ENCODE measurements at places on chromosomes 4 and X.

GRCh38 chrX:12999422-12999821 is 24.5 kb downstream of the TMSB4X start:
- no peak for DNase-seq

DNA sequence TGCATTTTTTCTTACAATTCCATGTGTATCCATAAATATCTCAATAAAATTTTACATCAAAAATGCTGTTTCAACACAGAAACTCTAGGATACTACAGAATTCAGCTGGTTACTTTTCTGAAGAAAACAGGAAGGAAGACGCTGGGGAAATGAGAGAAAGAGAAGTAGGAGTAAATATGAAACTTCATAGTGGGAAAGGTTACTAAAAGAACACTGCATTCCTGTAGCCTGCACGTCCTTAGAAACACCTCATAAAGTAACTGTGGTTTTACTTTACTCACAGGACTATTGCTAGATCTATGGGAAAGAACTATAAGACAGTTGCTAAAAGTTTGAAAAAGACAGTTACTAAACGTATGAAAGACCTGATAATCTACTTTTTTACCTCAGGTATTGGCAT is 23.1 kb downstream of the ATP11C start:
- DNase-seq: no peak

DNA sequence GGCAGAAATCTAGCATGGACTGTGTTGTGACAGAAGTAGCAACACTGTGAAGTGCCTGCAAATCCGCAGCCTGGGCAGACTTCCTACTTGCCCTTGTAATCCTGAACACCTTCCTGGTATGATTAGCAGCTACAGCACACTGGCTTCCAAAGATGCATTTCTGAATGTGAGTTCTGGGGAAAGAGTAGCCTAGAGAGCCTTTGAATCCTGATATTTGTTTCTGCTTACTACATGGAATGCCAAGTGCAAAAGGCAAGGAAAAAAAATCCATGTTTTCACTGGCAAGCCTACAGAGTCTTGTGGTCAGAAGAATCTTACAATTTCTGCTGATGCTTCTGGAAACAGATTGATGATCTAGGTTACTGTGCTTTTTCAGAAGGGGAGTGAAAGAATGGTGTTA is 223.7 kb downstream of the COL25A1 start:
- DNase-seq: peak; percentile 92

DNA sequence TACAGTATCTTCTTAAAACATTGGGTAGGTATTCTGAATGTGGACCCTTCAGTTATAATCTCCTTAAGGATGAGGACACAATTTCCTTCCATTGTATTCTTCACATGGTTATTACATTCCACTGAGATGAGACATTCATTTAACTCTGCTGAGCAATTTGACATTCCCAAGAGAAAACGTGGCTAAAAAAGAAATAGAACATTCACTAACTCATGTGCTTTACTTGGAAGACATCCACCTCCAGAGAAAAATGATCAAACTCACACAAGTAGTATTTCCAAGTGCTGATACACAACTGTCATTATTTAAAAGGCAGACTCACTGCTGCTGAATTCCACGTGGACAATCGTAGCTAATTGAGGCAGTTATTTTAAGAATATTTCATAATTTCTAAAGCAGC is 227.9 kb upstream of the ANKRD50 start:
- peak; percentile 98 for DNase-seq

DNA sequence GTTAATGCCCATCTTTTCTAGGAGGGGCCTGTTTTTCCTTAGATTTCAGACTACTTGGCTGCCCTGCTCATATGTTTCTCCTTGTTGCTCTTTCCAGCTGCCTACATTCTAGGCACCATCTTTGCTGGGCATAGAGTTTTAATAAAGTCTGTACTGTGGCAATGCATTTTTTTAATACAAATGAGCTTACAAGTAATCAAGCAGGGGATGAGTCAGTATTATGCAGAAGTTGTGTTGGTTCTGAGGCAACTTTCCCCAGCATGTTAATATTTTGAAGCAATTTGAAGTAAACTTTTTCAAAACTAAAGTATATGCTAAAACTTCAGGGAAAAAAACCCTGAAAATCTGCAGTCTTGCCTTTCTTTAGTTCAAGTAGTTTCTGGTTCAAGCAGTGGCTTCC is 372.0 kb upstream of the GATB start:
- no peak for DNase-seq

DNA sequence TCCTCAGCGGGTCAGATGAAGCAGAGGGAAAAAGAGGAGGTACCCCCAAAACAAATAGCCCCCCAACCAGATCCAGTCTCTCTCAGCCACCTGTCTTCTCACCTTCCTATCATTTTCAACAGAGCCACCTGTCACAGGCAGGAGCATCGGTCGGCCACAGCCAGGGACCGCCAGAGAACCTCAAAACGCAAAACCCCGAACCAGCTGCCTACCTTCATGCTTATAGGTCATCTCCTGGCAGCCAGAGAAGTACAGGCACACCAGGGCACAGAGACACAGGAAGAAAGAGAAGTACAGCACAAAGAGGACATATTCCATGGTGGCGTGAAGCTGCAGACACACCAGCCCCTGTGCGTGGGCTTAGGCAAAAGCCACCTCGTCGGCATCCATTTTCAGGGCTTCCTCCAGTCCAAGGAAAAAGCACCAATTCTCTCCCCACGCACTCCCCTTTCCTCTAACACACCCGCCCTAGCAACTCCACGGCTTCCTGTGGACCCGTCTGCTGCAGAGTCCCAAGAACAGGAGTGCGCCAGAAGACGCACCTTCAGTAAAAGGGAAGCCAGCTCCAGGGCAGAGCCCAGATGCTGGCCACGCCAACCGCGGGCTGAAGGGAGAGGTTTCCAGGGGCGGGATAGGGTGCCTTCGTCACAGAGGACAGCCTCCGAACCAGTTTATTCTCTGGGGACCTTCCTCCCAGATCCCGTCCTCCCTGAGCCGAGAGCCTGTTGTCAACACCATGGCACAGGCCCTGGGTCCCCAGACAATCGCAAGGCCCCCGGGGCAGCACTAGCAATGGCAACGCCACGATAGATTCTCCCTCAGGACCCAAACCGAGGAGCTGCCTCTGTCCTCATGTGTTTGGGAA is 51.8 kb upstream of the C4orf50 start:
- no peak for DNase-seq

GRCh38 chr4:185734214-185734613 is 77.8 kb downstream of the SORBS2 start:
- no peak for DNase-seq

DNA sequence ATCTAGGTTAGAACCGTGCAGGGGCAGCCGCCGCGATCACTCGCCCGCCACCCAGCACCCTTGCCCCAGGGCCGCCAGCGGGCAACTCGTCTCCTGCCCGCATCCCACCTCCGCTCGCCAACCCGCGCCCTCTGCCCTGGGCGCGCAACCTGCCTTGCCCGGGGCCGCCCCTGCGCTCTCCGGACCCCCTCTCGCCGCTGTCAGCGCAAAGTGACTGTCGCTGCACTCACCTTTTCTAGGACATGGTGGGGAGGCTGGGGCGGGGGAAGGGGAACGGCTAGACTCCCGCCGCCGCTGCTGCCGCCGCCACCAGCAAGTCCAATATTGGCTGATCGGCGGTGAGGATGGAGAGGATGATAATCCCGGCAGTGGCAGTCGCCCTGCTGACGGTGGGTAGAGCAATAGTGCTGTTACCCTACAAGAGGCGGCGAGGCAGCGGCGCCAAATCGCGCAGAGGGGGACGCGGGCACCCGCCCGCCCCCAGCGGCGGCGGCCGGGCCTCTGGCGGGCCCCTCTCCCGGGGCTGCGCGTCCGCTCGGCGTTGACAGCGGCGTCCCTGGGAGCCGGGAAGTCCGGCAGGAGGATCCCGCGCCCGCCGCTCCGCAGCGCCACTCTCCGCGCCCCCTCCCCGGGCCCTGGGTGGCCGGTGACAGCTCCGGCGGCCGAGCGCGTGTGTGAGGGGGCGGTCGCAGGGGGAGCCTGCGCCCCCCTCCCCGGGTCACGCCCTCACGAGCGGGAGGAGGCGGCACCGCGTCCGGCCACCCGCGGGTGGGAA is 2.3 kb upstream of the NR3C2 start:
- DNase-seq: no peak

DNA sequence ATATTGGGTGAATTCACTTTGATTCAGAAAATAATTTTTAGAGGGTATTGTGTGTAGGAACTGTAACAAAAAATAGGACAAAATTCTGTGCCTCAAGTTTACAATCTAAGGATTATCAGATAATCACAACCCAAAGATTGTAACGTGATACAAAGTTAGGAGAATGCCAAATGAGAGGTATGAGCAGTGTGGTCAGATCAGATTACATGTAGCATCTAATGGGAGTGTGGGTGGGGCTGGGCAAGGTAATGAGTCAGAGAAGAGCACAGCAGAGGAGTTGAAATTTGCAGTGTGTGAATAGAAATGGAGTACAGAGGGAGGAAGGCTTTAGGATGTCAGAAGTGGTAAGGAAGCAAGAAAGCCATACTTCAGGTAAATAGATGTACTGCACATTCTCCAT is 103.4 kb upstream of the TEX13A start:
- DNase-seq: peak; percentile 21

DNA sequence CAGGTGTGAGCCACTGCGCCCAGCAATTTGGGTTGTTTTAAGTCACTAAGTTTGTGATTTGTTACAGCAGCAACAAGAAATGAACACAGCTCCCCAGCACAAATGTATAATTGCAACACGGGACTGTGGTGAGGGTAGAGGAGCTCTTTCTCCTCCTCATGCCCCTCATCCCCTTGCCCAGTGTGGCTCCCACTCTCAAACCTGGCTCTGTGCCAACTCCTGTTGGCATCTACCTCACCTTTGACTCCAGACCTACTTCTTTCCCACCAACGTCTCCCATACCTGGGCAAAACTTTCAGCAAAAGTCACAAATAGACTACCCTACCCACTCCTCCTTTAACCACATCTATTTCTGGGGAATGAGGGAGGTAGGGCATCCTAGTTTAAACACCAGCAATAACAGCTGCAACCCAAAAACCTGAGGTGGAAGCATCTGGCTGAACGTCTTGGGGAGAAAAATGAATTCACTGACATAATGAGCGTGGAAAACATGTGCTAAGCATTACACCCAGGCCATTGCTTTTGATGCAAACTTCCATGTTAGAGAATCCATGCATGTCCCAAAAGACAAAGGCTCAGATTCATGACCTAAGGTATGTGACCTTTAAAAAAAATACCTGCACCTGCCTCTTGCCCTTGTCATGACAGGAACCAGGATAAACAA is 19.2 kb downstream of the LNX1 start:
- no peak for DNase-seq

- no peak for DNase-seq
Measured at GRCh38 chrX:96453139-96453538, 231.5 kb upstream of the DIAPH2 start.

- no peak for DNase-seq
Measured at GRCh38 chr4:127449449-127449848, 183.3 kb upstream of the INTU start.

- peak; percentile 18 for DNase-seq
Measured at GRCh38 chr4:145042601-145043285, 55.3 kb downstream of the ANAPC10 start.

- no peak for DNase-seq
Measured at GRCh38 chr4:152808670-152809069, 28.9 kb downstream of the ARFIP1 start.

DNA sequence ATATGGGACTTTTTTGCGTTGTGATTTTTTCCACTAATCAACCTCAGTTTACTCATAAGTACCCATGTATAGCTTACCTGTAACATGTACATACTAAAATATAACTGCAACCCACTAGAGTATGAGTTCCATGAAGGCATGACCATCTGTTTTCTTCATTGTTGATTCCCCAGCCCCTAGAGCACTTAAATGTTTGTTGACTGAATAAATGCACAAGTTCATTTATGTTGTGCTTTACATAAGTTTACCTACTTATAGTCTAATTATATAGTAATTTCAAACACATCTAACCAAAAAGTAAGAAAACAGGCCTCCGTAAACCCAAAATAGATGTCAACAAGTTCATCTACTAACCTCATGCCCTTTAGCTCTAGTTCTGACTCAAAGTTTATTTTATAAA is 34.7 kb downstream of the DCHS2 start:
- DNase-seq: no peak

DNA sequence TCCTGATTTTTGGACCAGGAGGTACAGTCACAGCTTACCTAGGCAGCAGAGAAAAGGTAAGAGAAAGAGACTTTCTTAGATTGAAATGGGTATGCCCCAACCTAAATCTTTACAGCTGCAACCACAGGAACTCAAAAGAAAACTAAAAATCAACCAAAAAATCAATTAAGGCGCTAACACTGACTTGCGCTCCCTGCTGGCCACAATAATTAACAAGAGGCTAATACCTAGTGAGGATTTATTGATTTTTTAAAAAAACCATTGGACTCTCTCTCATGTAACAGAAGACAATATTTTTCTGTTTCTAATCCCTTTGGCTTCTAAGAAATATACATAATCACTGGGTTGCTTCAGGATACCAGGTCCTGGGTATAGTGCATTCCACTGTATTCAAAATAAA is 153.9 kb upstream of the TENM3 start:
- no peak for DNase-seq

DNA sequence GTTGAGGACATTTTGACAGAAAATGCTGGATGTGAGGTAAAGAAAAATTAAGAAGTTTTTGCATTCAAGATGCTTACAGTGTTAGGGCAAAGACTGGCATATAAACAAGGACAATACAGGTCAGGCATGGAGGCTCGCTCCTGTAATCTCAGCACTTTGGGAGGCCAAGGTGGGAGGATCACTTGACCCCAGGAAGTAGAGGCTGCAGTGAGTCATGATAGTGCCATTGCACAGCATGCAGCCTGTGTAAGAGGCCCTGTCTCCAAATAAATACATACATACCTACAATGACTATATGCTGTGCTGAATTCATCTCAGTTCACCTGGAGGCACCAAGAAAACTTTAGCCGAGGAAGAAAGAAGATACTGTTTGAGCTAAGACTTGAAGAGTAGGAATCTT is 2.3 kb downstream of the MAGT1 start:
- DNase-seq: no peak

DNA sequence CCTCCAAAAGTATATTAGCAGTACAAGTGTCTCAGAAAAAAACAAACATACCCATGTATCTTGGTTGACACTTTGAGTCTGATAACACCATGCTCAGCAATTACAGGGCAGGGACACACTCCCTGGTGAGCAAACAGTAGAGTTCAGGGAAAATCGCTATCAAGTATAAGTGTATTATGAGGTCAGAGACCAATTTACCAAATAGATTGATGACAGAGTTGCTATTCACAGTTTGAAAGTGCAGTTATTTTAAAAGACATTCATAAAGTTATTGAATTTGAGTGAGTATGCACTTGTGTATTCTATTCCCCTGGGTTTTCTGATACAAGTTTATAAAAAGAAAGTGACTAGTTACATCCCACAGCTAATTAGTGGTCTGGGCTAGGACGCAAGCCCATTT is 10.2 kb upstream of the LONRF3 start:
- DNase-seq: no peak

- no peak for DNase-seq
Measured at GRCh38 chrX:153499876-153500275, 5.1 kb downstream of the BGN start.

DNA sequence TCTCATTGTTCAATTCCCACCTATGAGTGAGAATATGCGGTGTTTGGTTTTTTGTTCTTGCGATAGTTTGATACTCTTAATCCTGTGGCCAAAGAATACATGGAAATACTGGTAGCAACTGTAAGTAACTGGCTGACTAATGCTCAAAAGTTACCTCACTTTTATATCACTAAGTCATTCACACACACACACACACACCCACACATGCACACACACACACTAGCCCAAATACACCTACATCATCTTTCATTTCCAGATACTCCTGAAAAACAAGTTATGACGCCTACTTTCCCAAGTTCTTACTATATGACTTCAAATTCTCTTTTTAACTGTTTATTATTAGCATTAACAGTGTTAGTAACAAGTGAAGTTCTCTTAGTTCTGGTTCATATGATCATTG is 101.3 kb downstream of the DCHS2 start:
- DNase-seq: no peak

Measured in fibroblast of skin of scalp (primary cell).